ENCODE measurements at places on chromosomes 13 and 19.

DNA sequence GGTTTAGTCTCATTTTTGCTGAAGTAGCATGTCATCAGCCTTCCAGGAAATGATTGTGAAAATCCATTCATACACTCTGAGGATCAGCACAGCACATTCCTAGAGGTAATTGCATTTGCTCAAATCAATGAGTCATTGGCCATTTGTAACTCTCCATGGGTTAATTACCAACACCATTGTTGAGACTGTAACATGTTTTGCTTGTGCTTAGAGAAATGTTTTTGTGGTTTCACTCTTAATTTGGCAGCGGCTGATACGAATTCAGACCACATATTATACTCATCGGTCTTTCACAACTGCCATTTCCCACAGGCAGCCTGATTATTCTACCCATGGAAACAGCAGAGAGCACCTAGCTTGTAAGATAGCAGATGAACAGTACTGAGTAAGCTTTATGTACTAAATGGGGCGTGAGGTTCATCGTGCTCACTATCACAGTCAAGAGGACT lies 110.3 kb downstream of the NHLRC3 start:
- no peak for DNase-seq

GRCh38 chr19:17069193-17069592 lies 6.1 kb downstream of the HAUS8 start:
- DNase-seq = no peak

GRCh38 chr13:109036078-109036780 lies 406.8 kb downstream of the MYO16 start:
- no peak for DNase-seq

DNA sequence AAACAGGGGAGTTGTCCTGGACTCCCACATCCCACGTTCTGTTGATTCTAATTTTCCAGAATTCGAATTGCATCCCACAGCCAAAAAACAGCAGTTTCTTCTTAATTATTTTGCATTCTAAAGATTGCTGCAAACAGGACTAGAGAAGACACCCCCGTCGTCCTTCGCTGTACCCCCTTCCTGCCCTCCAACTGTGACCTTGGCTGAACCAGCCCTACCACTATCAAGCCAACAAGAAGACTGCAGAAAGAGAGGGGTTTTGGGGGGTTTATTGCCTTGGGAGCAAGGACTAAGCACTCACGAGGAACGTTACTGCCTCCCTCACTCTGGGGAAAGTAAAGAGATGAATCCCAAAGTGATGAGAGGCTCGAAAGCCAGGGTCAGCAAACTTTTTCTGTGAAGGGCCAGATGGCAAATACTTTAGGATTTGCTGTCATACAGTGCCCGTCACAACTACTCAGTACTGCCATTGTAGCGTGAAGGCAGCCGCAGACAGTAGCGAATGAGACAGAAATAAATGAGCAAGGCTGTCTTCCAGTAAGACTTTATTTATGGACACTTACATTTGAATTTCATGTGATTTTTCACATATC lies 32.5 kb upstream of the KATNAL1 start:
- no peak for DNase-seq

- DNase-seq = no peak
These were observed 2.9 kb downstream of the C13orf46 start for GRCh38 chr13:113970810-113971470.

GRCh38 chr19:30303131-30303654 lies 69.0 kb upstream of the ZNF536 start:
- no peak for DNase-seq

- no peak for DNase-seq
These were observed at the start of gene CYP4F11 for GRCh38 chr19:15934332-15935078. Gene CYP4F11 (minus strand): TSS chr19:15934529. CDS start chr19:15934408, 121 bp downstream.

GRCh38 chr19:45998834-45999233 lies 3.6 kb downstream of the CCDC61 start:
- no peak for DNase-seq
